Thoracic aorta (tissue), 2 donors: ENCODE measurements at places on chromosomes 3 and 15. TPM values are rescaled to one million over a fixed set of nuclear protein-coding genes. Genes with fewer than 3 reads are reported as not detected.

DNA sequence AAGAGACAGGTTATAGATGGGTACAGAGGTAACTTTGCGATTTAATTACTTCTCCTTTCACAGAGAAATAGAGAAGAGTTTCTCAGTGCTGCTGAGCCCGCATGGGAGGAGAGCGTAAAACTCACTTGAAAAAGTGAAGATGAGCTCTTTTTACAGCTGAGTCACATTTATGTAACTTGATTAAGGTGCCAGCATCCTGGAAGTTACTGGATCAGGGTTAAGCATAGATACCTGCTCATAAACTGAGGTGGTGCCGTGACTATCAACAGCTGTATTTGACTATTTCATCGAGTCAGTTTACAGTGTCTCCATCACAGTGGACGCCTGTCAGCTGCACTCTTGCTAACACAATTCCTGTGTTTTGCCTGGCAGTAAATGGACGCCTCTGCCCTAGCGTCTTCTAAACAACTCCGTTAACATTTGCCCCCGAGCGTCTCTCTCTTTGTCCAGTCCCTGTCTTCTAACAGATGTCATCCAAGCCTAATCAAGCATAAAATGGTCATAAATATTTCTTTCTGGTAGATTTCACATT, 414.6 kb downstream of the FOXP1 start:
- H3K4me1 ChIP-seq, result peaks cover 45% of the 10 kb centered on the region
- no peak for DNase-seq
- H3K4me3 ChIP-seq, result peak overlapping the region; percentile 42
- H3K27me3 ChIP-seq, result no peaks in the 10 kb centered on the region

The OPA1 gene
- total RNA-seq, result 34.0 TPM

GRCh38 chr3:158086361-158086760, 19.9 kb downstream of the SHOX2 start:
- peaks cover 7% of the 10 kb centered on the region for H3K27me3 ChIP-seq
- no peaks in the 10 kb centered on the region for H3K36me3 ChIP-seq
- no peak overlapping the region for H3K27ac ChIP-seq

DNA sequence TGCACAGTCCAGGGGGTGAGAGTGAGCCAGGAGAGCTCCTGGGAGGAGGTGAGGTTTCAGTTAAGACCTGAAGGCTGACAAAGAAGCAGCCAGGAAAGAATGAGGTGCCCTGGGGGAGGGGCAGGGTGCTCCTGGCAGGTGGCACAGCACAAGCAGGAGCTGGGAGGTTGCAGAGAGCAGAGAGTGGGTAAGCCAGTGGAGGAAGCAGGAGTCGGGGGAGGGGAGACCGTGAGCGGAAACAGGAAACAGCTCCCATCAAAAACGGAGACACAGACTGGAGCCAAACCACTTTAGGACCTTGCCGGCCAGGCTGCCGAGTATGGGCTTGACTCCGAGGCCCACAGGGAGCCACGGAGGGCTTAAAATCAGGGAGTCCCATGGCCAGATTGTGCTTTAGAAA, 12.1 kb upstream of the FBLN2 start:
- no peaks in the 10 kb centered on the region for H3K4me1 ChIP-seq
- H3K27me3 ChIP-seq, result no peaks in the 10 kb centered on the region
- H3K4me3 ChIP-seq, result no peak overlapping the region
- no peaks in the 10 kb centered on the region for H3K36me3 ChIP-seq

DNA sequence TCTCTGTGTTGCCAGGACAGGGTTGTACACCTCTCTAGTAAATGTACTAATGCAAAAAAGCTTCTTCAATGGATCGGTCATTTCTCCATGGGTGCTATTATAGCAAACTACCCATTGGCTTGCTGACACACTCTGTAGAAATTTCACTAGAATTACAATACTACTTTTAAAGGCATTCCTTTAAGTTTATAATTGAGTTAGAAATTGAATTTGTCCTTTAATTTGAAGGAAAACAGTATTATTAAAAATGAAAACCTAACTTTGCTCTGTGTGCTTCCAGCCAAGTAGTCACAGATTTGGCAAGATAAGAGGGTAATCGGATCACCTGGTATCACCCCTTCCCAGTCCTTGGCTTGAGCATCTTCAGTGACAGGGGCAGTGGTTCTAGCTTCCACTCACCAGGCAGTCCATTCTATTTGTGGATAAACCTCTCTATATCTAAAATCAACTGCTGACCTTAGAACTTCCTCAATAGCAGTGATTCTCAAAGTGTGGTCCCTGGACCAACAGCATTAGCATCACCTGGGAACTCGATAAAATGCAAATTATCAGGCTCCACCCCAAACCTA, 93.2 kb downstream of the GHSR start:
- peak overlapping the region; percentile 47 for H3K27ac ChIP-seq
- no peak overlapping the region for H3K4me3 ChIP-seq
- H3K36me3 ChIP-seq, result peaks cover 17% of the 10 kb centered on the region
- H3K27me3 ChIP-seq, result no peaks in the 10 kb centered on the region

The ZCWPW2 gene
- total RNA-seq, result 2.7 TPM

DNA sequence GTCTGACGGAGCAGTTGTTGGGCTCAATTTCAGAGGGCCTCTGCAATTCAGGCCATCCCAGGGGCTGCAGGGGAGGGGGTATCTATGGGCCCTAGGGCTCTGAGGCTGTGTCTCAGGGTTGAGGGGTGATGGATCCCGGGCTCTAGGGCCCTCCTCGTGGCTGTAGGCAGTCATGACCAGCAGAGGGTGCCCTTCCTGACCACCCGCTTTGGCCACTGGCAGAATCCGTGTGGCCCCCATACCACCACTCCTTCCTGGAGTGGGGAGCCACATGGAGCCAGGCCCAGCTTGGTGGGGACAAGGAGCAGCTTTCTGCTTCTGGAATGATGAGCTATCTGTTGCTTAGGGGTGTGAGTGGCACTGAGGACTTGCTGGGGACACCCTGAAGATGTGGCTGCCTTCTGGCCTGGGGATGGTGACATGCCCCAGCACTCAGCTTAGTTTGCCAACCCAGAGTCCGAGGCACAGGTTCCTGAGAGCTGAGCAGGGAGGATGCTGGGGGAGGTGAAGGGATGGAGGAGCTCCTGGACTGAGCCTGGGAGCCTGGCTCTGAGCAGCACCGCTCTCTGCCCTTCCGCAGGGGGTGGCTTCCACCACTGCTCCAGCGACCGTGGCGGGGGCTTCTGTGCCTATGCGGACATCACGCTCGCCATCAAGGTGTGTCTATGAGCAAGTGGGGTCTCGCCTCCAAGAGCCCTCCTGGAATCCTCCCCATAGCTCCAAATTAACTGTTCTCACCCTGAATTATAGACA, 20.2 kb downstream of the HDAC11 start:
- no peak overlapping the region for H3K4me3 ChIP-seq
- H3K36me3 ChIP-seq, result peaks cover 12% of the 10 kb centered on the region
- H3K27me3 ChIP-seq, result no peaks in the 10 kb centered on the region
- peaks cover 5% of the 10 kb centered on the region for H3K4me1 ChIP-seq

GRCh38 chr3:171566803-171567422, 106.7 kb upstream of the TNIK start:
- H3K36me3 ChIP-seq, result no peaks in the 10 kb centered on the region
- H3K27me3 ChIP-seq, result no peaks in the 10 kb centered on the region
- H3K4me1 ChIP-seq, result peaks cover 6% of the 10 kb centered on the region

- DNase-seq, result no peak
- H3K4me1 ChIP-seq, result peaks cover 3% of the 10 kb centered on the region
- peaks cover 4% of the 10 kb centered on the region for H3K36me3 ChIP-seq
- no peak overlapping the region for H3K4me3 ChIP-seq
Observed at GRCh38 chr15:55334997-55335396, 16.0 kb downstream of the PIGB start.

The TGM4 gene
- not detected for total RNA-seq

The UQCC5 gene
- 0.95 TPM for total RNA-seq

GRCh38 chr3:13116426-13116825, 43.2 kb upstream of the IQSEC1 start:
- H3K4me3 ChIP-seq, result no peak overlapping the region
- no peaks in the 10 kb centered on the region for H3K27me3 ChIP-seq
- H3K36me3 ChIP-seq, result no peaks in the 10 kb centered on the region
- H3K4me1 ChIP-seq, result no peaks in the 10 kb centered on the region
- H3K27ac ChIP-seq, result no peak overlapping the region
- DNase-seq, result no peak

GRCh38 chr3:17979911-17980310, 237.5 kb upstream of the TBC1D5 start:
- no peak overlapping the region for H3K4me3 ChIP-seq
- no peaks in the 10 kb centered on the region for H3K27me3 ChIP-seq
- no peaks in the 10 kb centered on the region for H3K4me1 ChIP-seq
- no peak overlapping the region for H3K27ac ChIP-seq

The SPINT1 gene
- 4.6 TPM for total RNA-seq
